Activated naive CD4-positive, alpha-beta T cell (primary cell): ENCODE measurements at places on chromosomes 12 and 14.

DNA sequence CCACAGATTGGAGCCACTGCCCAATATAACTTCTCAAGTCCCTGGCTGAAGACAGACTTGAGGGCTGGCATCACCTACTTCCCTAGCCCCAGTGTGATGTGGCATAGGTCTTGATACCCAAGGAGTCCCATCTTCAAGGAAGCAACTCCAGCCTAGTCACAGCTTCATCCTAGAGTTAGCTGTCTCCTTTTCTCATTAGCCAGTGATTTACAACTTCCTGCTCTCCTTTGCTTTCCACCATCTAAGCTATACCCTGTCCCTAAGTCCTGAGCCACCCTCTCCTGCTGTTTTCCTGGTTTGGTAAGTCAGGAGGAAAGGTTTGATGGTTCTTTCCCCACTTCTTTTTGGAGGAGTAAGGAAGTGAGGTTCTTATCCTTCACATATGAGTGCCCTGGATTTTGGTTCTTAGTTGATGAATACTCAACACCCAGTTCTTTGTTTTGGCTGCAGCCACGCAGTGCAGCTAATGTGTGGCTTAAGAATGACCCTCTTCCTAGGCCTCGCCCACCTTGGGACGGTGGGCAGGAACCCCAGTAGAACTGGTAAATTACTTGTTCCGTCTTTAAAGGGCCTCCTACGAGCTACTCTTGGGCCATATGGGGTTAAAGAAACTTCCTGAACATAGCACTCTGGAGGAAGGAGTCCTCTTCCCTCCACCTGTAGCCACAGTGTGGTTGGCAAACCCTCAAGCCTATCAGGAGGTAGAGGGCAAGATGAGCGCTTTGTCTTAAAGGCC lies 3.9 kb upstream of the GPX2 start:
- no peak for DNase-seq

DNA sequence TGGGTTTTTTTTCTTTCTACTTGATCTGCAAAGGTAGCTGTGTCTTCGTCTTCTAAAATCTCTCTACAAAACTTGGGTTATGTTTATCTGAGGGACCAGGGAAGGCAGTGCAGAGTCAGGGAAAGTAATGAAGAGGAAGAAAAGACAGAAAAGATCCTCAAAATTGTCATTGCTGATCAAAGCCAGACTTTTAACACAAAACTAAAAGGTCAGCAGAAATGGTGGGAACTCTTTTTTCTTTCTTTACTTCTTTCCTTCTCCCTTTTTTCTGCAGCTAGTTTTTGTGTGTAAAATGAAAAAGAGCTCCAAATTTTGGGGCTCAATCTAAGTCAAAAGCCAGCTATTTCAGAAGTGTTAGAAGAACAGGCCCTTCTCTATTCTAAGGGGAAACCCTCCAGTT lies 11.9 kb downstream of the DPF3 start:
- no peak for DNase-seq

- DNase-seq: no peak
Measured at GRCh38 chr12:100808777-100809176, 14.2 kb downstream of the ANO4 start.

DNA sequence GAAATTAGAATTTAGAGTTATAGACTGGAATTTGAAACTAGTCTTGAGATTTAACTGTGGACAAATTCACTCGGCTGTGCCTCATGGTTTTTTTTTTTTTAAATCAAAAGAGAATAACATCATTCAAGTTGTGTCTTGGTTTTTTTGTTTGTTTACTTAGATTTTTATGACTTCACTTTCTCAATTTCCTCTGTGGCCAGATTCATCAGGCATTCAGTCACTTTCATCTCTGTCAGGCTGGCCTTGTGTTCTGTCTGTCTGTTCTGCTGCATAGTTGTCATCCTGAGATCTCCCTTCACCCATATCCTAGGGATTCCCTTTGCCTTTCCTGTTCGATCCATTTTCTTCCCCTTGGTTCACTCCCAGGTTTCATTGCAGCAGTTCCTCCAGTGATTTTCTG lies 10.0 kb downstream of the MARK3 start:
- DNase-seq: no peak

DNA sequence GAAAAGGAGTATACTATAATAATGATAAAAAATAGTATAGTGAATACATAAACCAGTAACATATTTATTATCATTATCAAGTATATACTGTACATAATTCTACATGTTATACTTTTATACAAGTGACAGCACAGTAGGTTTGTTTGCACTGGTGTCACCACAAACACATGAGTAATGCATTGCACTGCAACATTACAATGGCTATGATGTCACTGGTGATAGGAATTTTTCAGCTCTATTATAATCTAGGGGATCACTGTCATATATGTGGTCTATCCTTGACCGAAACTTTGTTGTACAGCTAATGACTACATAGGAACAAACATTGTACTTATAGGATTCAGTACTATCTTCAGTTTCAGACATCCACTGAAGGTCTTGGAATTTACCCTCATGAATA lies 165.8 kb upstream of the SYT1 start:
- no peak for DNase-seq
